ENCODE measurements at places on chromosomes 3 and 15.

GRCh38 chr3:153629148-153629547 lies 467.1 kb downstream of the RAP2B start:
- no peak for DNase-seq

DNA sequence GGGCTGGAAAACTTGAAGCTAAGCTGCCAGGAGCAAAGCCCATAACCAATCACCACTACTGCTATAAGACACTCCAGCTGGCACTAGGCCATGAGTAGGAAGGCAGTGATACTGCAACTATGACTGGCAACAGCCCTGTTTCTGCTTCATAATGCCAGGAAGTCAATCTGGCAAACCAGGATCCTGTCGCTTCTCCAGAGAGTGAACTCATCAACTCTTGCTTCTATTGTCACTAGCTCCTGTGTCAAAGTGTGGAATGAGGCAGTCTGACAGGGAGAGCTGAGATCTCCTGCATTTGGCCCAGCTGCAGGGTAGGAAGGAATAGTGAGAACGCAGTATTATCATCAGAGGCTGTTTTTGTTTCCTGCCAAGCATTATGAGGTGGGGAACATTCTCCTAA lies 105.3 kb downstream of the CTNNB1 start:
- peak; percentile 28 for DNase-seq

- DNase-seq = no peak
Observed at GRCh38 chr3:101928890-101929289, 79.6 kb downstream of the NFKBIZ start.

- no peak for DNase-seq
Observed at GRCh38 chr3:15522016-15522415, 510 bp upstream of the COLQ start.

- no peak for DNase-seq
Observed at GRCh38 chr3:184663756-184664155, 48.1 kb downstream of the MAGEF1 start.

DNA sequence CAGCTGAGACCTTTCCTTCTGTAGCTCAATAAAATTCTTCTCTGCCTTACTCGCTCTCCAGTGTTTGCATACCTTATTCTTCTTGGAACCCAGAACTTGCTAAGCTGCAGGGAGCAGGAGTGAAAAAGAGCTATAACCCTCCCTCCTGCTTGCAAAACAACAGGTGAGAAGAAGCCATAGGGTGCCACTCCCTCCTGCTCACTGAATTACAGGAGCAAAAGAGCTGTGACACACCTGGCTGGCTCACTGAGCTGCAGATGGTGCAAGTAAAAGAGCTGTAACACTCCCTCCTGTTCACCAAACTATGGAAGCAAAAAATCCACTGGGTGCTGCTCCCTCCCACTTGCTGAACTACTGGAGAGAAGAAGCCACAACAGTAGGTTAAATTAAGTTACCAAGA lies 44.2 kb upstream of the C2CD4B start:
- DNase-seq = no peak

DNA sequence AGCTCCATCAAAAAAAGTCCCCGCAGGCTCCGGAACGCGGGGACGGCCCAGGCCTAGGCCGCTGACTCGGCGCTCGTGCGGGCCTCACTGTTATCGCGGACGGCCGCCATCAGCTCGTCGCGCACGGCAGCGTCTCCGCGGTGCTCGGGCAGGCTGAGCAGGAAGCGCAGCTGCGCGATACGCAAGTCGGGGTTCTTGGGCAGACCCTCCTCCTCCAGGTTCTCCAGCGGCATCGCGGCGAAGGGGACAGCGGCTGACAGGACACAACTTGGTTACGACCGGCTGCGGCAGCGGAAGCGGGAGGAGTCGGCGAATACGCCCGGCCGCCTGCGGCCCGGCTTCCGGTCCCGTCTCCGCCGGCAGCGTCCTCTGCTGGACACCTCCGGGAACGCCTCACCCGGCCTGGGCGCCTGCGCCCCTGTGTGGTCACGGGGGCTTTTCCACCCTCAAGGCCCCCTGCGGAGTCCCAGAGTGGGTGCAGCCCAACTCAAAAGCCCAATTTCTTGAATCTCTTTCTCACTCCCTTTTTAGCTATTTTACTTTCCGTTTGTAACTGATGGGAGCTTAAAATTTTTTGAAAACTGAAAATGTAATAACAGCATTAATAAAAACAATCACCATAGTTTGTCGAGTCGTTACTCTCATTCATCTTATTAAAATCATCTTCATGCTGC lies at the start of gene PSMD6:
PSMD6 (minus strand) TSS at position 308 of the 674 bp plus-strand sequence; CDS start at position 233, 75 bp downstream.
- peak; percentile 93 for DNase-seq
